ENCODE measurements at places on chromosomes 4 and X. TPM values are rescaled to one million over a fixed set of nuclear protein-coding genes. Genes with fewer than 3 reads are reported as not detected.

- peaks cover 8% of the 10 kb centered on the region for H3K4me1 ChIP-seq
- no peaks in the 10 kb centered on the region for H3K36me3 ChIP-seq
- no peaks in the 10 kb centered on the region for H3K27me3 ChIP-seq
These were observed 111.3 kb downstream of the MAML3 start for GRCh38 chr4:140042634-140043033.

GRCh38 chr4:69239557-69240168 lies 25.1 kb upstream of the UGT2B11 start:
- H3K27ac ChIP-seq: no peak overlapping the region
- H3K4me1 ChIP-seq: peaks cover 3% of the 10 kb centered on the region
- no peak overlapping the region for H3K4me3 ChIP-seq
- H3K27me3 ChIP-seq: no peaks in the 10 kb centered on the region
- H3K36me3 ChIP-seq: no peaks in the 10 kb centered on the region
- DNase-seq: no peak

DNA sequence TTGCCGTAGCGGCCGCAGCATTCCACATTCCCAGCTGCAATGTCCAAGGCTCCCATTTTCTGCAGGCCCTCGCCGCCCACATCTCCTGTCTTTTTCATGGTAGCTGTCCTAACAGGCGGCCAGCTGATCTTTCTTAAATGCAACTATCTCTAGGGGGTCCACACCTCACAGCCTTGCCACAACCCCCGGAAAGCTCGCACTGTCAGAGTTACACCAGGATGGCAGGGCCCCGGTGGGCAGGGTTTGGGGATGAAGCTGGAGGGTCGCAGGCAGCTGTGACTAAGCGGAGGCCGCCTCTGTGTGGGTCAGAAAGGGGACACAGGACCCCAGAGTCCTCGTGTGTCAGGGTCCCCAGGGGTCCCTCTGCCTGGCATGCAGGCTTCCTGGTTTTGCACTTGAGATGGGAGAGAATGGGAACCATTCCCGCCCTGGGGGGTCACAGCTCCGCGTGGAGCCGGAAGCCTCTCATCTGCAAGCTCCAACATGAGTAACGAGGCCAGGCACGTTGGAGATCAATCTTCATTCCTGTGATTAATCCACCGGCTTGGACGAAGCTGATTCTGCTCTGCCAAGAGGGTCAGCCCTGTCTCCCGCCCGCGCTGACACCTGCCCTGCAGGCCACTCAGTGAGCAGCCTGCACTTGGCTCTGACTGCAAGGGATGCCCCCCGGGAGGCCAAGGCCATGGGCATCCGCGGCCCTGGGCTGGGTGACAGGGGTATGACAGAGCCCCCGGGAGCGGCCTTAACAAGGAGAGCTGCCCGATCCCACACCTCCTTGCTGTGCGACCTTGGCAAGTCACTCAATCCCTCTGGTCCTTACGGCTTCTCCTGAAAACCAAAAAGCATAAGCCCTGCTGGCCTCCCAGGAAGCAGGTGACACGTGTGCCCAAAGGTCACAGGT lies 97.9 kb downstream of the ADRA2C start:
- no peaks in the 10 kb centered on the region for H3K36me3 ChIP-seq
- no peaks in the 10 kb centered on the region for H3K4me1 ChIP-seq
- no peak for DNase-seq
- H3K4me3 ChIP-seq: no peak overlapping the region

DNA sequence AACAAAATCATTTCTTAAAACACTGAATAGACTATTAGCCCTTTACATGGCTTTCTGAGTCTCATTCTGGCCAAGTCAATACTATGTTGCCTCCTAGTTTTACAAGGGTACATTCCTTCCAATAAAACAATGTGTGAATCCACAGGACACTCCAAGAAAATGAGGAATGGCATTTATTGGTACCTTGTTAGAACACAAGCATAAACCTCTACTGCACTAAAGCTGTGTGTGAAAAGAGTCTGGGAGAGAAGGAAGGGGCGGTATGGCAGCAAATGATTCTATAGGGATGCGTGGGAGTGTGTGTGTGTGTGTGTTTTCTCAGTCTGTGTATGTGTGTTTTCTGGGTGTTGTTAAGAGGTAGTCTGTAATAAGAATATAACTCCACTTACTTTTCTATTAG lies 48.9 kb downstream of the CXCL1 start:
- DNase-seq: no peak
- H3K4me3 ChIP-seq: no peak overlapping the region
- no peaks in the 10 kb centered on the region for H3K4me1 ChIP-seq
- H3K27ac ChIP-seq: no peak overlapping the region
- H3K27me3 ChIP-seq: no peaks in the 10 kb centered on the region

GRCh38 chrX:70553516-70553915 lies 108.9 kb downstream of the DLG3 start:
- DNase-seq: no peak
- H3K27me3 ChIP-seq: no peaks in the 10 kb centered on the region
- no peaks in the 10 kb centered on the region for H3K36me3 ChIP-seq
- H3K4me3 ChIP-seq: no peak overlapping the region
- peak overlapping the region; percentile 30 for H3K27ac ChIP-seq
- H3K4me1 ChIP-seq: peaks cover 3% of the 10 kb centered on the region

- H3K4me3 ChIP-seq: no peak overlapping the region
- H3K36me3 ChIP-seq: no peaks in the 10 kb centered on the region
These were observed 571.5 kb upstream of the TENM3 start for GRCh38 chr4:181671672-181672071.

GRCh38 chr4:121233982-121234381 lies 69.9 kb upstream of the TNIP3 start:
- H3K4me3 ChIP-seq: no peak overlapping the region
- no peak overlapping the region for H3K27ac ChIP-seq
- H3K36me3 ChIP-seq: no peaks in the 10 kb centered on the region

- no peak for DNase-seq
- H3K4me1 ChIP-seq: no peaks in the 10 kb centered on the region
- H3K27me3 ChIP-seq: no peaks in the 10 kb centered on the region
- H3K36me3 ChIP-seq: no peaks in the 10 kb centered on the region
These were observed 165.9 kb downstream of the IL15 start for GRCh38 chr4:141802333-141802732.

DNA sequence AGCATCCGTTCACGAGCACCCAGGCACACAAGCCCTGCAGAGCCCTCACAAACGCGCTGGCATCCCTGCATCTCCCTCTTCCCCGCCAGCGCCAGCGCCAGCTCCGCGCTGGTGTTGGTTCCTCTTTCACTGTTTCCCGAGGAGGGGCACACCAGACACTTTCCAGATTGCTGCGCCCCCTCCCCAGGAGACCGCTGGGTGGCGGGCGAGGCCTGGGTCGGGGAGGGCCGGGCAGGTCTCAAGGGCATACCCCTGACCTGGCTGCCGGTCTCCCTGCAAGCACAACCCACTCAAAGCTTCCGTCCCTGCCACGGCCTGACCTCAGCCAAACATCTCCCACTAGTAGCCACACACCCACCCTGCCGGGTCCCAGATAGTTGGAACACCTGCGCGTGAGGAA lies 2.2 kb upstream of the NKX1-1 start:
- peaks cover 10% of the 10 kb centered on the region for H3K27me3 ChIP-seq
- H3K27ac ChIP-seq: no peak overlapping the region
- no peak for DNase-seq
- no peaks in the 10 kb centered on the region for H3K36me3 ChIP-seq
- no peaks in the 10 kb centered on the region for H3K4me1 ChIP-seq

GRCh38 chrX:3166670-3167455 lies 125.6 kb downstream of the ARSF start:
- no peak overlapping the region for H3K4me3 ChIP-seq
- DNase-seq: no peak
- no peak overlapping the region for H3K27ac ChIP-seq
- H3K36me3 ChIP-seq: no peaks in the 10 kb centered on the region
- H3K27me3 ChIP-seq: no peaks in the 10 kb centered on the region

DNA sequence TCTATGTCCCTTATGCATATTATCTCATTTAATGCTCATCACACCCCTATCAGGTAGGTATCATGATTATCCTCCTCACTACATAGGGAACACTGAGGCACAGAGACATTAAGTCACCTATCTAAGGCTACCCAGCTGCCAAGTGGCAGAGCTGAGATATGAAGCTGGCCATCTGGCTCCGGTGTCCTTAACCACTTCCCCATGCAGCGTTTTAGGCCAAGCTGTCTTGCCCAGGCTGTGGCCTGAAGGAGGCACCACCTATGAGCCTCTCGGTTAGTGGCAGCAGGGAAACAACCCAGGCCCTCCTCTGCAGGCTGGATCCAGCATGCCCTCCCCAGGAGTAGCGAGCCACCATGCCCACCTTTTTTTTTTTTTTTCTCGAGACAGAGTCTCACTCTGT lies 16.3 kb downstream of the PJA1 start:
- no peaks in the 10 kb centered on the region for H3K27me3 ChIP-seq
- DNase-seq: no peak
- H3K36me3 ChIP-seq: no peaks in the 10 kb centered on the region
- H3K27ac ChIP-seq: no peak overlapping the region
- H3K4me3 ChIP-seq: no peak overlapping the region

The STBD1 gene
- total RNA-seq: 1.7 TPM

The PPP1R3F gene
- total RNA-seq: 1.1 TPM

The STOX2 gene
- 8.6 TPM for total RNA-seq

The TASL gene
- 0.35 TPM for total RNA-seq

The ZNF275 gene
- total RNA-seq: 7.6 TPM

Data from pancreas (tissue), 10 donors.